Right kidney (tissue), 9 donors: ENCODE measurements at places on chromosomes 1 and 21.

GRCh38 chr1:233613252-233614172, at the start of gene KCNK1:
KCNK1 (plus strand) TSS chr1:233614106; CDS start chr1:233614172, 66 bp downstream.
- DNase-seq = peak; percentile 91

- DNase-seq = no peak
These were observed 185.8 kb downstream of the MRPL39 start for GRCh38 chr21:25421321-25422028.

DNA sequence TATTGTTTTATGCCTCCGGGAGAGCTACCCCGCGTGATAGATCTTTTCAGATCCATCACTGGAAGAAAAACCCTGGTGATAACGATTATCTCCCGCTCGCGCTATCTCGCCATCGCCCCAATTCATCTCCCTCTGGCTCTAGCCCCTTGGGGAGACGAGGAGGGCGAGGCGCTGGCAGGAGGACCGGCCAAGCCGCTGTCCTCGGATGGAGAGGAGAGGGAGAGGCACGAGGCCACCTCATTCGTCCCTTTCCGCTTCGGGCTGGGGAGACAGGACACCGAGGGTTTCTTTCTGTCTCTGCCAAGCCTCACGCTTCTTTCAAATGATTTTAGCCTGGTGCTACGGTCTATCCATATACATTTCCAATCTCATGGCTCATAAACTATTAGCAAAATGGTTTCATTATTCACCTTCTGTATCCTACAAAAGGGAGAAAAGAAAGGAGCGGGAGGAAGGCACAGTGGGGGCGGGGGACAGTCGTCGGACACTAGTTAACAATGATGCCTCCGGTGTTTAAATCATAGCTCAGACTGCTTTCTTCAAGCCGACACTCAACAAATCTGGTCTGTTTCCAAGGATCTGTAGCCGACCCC, 415.0 kb upstream of the ESRRG start:
- peak; percentile 63 for DNase-seq

- no peak for DNase-seq
These were observed 497 bp downstream of the FBXO44 start for GRCh38 chr1:11654939-11655808.

GRCh38 chr21:44354001-44354405, 582 bp downstream of the TRPM2 start:
- DNase-seq = no peak

GRCh38 chr21:27058673-27059605, 92.1 kb upstream of the ADAMTS5 start:
- DNase-seq = no peak

DNA sequence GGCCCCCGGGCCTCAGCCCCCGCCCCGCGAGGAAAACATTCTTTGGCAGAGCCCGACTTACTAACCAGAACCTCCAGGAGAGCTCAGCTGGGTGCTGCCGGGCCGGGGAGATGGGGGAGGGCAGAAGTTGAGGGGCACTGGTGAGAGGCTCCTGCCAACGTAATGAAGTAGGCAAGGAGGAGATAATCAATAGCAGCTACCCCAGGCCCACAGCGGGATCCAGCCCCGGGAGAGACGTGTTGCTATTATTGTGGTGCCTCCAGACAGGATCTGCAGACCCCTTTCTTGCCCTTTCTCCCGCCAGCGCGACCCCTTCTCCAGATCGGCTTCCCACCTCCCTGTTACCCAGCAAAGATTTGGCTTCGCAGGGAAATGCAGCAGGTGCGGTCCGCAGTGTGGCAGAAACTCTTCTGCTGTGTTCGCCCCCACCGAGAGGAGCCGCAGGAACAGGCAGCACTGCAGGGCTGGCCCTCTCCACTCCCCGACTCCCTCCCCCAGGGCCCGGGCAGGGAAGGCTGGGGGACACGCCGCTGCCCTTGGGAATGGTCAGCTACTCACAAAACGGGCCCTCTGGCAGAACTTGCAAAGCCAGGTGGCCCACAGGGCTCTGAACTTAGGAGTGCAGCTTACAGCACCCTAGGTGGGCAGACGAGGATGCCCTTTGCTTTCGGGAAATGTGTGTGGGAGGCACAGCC, 1.5 kb upstream of the KCNA2 start:
- DNase-seq = no peak

- no peak for DNase-seq
These were observed 117.7 kb upstream of the SLC44A3 start for GRCh38 chr1:94702442-94702815.

DNA sequence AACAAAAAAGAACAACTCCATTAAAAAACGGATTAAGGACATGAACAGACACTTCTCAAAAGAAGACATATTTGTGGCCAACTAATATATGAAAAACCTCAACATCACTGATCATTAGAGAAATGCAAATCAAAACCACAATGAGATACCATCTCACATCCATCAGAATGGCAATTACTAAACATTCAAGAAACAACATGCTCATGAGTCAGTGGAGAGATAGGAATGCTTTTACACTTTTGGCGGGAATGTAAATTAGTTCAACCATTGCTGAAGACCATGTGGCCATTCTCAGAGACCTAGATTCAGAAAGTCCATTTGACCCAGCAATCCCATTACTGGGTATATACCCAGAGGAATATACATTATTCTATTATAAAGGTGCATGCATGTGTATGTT, 1442.6 kb upstream of the B3GALT2 start:
- DNase-seq = no peak

DNA sequence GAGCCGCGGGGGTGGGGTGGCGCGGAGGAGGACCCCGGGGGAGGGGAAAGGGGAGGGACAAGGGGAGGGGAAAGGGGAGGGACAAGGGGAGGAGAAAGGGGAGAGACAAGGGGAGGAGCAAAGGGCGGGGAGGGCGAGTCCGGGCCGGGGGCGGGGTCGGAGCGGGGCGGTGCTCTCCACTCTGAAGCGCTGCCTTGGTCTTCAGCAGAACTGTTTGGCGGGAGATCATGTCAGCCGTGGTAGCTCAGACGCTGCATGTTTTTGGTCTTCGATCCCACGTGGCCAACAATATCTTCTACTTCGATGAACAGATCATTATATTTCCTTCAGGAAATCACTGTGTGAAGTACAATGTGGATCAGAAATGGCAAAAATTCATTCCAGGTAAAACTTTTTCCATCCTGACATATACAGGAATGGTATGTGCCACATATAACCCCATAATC, 420 bp downstream of the CFAP57 start:
- peak; percentile 34 for DNase-seq

GRCh38 chr1:185260611-185261010, 56.4 kb downstream of the IVNS1ABP start:
- no peak for DNase-seq

GRCh38 chr1:167443757-167444156, 74.6 kb downstream of the CD247 start:
- no peak for DNase-seq

- DNase-seq = no peak
These were observed 1156.4 kb downstream of the AMY1C start for GRCh38 chr1:104906141-104906540.

GRCh38 chr1:114082867-114083585, 70.6 kb downstream of the SYT6 start:
- DNase-seq = no peak

DNA sequence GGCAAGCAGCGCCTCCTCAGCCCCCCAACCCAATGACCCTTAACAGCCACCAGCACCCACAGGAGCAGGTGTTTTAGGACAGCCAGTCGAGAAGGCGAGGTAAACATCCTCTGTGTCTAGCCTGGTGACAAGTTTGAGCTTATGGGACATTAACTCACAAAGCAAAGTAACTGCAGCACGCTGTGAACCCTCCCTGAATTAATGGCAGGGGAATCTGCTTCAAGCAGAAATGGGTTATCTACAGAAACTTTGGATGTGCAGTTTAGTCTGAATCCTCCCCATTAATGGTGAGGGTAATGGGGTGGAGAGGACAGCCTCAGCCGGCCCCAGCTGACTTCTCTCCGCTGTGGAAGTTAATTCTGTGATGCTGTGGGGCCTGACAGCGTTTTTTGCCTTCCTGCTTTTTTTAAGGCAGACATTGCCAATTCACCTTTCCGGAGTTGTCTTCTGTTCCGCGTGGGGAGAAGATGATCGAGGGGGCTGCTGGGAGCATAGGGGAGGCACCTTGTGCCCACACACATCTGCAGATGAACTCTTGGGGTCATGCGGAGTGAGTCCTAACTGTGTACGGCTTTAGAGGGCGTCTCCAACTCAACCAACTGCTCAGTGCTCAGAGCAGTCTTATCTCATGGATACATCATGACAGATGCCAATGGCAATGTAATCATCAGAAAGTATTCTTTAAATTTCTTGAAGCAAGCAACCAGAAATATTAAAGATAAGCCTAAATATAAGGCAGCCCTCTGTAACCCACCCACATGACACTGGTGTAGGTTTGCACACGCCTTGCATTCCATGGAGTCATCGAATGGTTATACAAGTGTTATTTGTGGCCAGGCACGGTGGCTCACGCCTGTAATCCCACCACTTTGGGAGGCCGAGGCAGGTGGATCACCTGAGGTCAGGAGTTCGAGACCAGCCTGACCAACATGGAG, 41.0 kb downstream of the POFUT2 start:
- no peak for DNase-seq

DNA sequence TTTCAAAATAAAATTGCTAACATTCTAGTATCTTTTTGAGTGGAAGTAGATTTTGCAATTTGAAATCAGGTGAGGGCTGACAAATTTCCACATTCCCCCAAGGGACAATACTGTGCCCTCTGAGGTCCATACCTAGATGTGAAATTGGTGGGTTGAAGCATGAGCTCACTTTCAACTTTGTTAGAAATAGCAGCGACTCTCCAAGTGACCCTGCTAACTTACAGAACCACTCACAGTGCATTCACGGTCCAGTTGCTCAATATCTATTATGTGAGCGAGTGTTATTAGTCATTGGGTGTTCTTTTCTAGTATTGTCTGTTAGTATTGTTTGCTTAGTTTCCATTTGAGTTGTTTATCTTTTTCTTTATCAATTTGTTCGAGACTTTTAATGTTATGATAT, 53.6 kb upstream of the ASB17 start:
- no peak for DNase-seq
